Fibroblast of pulmonary artery (primary cell): ENCODE measurements at places on chromosomes 6 and 20.

- no peak for DNase-seq
These were observed 588.3 kb upstream of the ADGRB3 start for GRCh38 chr6:68046756-68047155.

- no peak for DNase-seq
These were observed 6.4 kb downstream of the RAB44 start for GRCh38 chr6:36703982-36704381.

DNA sequence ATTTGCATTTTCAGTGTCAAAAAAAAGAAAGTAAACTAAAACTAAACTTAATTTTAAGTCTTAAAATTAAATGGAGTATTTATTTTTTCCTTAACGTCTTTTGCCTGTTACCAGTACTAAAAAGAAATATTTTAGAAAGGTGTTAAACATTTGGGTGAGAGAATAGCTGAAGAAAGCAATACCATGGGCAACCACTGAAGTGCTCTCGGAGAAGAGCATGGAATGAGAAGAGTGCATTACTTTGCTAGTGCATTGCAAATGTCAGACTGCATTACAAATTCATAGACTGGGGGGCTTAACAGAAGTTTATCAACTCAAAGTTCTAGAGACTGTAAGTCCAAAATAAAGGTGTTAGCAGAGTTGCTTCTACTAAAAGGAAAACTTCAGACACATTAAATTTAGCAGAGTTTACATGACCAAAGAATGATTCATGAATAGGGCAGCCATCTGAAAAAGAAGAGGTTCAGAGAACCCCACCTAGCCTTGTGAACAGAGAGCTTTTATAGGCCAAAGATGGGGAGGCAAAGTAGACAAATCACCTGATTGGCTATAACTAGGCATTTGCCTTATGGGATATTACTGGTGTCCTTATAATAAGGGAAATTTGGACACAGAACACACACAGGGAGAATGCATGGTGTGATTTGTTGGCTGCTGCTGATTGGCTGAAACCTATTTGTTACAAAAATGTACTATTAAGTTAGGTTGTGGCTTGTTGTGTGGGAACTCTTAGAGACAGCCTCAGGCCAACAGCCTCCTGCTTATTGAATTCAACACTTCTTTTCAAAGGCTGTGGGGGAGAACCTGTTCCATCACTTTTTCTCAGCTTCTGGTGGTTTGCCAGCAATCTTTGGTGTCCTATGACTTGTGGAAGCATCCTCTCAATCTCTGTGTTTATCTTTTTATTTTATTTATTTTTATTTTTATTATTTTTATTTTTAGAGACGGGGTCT lies 106.7 kb upstream of the RREB1 start:
- DNase-seq = no peak

- peak; percentile 25 for DNase-seq
These were observed 24.5 kb upstream of the POPDC3 start for GRCh38 chr6:105204331-105204730.

- no peak for DNase-seq
These were observed 139.4 kb downstream of the UST start for GRCh38 chr6:148885925-148886845.

- DNase-seq = peak; percentile 85
These were observed 39.3 kb downstream of the GTF2H5 start for GRCh38 chr6:158207422-158207788.

- DNase-seq = no peak
These were observed 290.7 kb downstream of the PHF3 start for GRCh38 chr6:63926258-63926780.

GRCh38 chr20:21411725-21412124 lies 14.4 kb upstream of the NKX2-4 start:
- DNase-seq = no peak

- peak; percentile 3 for DNase-seq
These were observed 68.6 kb downstream of the ZDHHC14 start for GRCh38 chr6:157449610-157450009.

DNA sequence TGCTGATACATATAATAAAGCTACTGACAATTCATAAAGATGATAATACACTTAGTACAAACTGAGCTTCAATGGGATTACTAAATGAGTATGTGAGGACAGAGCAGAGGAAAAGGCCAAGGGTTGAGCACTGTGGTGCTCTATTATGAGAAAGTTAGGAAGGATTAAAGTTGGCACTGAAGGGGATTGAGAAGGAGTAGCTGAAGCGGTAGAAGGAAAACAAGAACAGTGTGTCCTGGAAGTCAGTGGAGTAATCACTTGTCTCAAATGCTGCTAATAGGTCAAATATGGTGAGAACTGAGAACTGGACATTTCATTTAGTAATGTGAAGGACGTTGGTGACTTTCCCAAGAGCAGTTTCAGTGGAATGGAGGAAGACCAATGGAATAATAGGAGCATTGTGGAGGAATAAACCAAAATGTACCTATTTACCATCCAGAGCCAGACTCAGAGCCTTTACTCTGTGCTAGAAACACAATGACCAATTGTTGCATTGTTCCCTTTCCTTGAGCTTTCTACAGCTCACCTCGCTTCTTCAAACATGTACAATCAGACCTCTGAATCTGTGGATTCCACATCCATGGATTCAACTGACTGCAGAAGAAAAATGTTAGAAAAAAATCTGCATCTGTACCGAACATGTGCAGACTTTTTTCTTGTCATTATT lies 255.9 kb downstream of the LAMA2 start:
- DNase-seq = no peak

DNA sequence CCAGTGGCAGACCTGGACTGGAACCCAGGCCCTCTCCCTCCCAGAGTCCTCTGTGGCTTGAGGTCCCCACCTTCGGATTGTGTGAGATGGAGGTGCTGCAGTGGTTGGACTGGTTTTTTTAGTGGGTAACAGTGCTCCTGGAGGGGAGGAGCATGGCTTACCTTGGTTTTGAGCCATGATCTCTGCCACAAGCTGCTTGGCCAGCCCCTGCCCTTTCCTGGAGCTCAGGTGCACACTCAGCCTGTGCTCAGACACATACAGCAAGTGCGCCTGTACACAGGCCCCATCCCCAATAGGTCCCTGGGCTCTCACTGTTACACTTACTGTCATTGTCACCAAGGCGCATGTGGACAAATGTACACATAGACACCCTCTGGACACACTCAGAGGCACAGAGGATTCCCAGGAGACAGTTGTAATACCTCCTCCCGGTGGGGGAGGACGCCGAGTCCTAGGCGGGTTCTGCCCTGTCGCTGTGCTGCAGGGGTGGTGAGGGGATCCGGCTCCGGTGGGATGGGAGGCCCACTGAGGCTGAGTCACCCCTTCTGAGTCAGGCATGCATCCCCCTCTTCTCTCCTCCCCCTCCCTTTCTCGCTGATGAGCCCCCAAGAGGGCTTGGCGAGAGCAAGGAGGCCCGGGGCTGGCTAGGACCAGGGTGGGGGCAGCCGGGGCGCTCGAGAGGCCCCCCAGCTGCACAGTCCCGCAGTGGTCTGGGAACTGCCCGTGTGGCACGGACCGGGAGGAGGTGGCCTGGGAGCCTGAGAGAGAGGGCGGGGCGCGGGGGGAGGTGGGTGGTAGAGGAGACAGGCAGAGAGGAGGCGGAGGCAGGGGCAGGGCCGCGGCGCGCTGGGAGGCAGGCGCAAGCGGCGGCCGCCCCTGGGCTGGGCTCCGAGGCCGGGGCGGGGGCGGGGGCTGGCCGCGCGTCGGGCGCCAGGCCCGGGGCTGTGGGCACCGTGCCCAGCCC lies 522 bp upstream of the EPB41L1 start:
- peak; percentile 61 for DNase-seq

GRCh38 chr6:166364456-166364855 lies 18.3 kb downstream of the MPC1 start:
- DNase-seq = no peak

- DNase-seq = peak; percentile 52
These were observed 21.3 kb downstream of the CASS4 start for GRCh38 chr20:56433221-56433879.

DNA sequence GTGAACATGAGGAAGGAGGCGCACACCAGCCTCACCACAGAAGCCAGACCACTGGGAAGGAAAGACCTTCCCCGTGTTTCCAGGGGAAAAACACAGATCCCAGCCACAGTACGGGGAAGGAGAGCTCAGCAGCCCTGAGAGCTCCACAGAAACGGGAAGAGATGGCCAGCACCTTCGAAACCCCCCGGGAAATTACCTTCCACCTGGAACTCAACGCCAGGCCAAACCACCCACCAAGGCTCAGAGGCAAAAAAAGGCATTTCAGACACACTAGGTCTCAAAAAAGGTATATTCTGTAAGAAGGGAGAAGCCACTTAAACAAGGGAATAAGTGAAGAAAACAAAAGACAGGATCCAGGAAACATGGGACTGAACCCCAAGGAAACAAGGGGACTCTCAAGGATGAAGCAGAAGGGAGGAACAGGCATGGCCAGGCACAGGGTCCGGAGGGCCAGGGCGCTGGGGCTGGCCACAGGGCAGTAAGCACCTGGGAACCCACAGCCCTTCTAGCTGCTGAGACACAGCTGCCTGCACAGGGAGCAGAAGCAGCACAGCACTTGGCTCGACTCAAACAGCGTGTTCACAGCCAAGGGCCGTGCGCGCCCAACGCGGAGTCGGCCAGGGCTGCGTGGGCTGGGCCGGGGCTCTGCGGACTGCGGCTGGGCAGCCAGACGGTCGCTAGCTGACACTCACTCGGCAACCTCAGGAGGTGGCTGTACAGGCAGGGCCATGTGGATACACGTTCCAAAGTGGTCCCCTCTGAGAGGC lies 44.6 kb downstream of the TAF4 start:
- DNase-seq = peak; percentile 68

DNA sequence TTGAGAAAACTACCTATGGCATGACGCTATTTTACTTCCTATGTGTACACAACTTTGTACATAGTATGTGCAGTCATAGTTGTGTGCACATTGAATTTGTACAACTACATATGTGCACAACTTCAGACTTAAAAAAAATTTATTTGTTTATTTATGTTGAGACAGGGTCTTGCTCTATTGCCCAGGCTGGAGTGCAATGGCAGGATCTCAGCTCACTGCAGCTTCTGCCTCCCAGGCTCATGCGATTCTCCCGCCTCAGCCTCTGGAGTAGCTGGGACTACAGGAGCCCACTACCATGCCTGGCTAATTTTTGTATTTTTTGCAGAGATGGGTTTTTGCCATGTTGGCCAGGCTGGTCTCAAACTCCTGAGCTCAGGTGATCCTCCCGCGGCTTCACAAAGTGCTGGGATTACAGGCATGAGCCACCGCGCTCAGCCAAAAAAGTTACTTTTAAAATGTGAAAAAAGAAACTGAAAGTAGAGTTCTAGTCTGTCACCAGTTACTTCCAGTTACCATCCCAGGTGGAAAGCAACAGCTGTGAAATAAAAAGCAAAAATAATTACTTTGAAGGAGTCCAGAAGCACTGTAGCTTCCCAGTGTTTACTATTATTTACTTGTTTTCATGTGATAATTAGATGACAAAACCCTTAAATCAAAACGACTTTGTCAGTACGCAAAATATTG lies 1.7 kb upstream of the ZKSCAN8 start:
- no peak for DNase-seq

DNA sequence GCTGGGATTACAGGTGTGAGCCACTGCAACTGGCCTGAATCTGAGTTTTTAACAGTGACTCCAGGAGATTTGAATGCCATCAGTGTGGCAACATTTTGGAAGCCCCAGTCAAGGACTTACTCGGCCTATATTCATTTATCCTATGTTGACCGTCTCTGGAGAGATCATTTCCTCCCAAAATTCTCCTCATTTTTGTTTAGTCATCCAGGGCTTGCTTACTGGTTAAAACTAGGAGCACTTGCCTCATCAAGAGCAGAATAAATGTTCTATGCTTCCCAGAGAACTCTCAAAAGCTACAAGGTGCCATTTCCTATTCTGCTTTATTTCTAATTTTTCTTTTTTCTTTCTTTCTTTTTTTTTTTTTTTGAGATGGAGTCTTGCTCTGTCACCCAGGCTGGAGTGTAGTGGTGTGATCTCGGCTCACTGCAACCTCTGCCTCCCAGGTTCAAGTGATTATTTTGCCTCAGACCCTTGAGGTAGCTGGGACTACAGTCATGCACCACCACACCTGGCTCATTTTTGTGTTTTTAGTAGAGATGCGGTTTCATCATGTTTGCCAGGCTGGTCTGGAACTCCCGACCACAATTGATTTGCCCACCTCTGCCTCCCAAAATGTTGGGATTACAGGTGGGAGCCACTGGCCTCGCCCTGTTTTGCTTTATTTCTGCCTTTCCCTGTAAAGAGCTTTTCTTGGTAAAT lies 23.4 kb upstream of the TRIM27 start:
- no peak for DNase-seq

DNA sequence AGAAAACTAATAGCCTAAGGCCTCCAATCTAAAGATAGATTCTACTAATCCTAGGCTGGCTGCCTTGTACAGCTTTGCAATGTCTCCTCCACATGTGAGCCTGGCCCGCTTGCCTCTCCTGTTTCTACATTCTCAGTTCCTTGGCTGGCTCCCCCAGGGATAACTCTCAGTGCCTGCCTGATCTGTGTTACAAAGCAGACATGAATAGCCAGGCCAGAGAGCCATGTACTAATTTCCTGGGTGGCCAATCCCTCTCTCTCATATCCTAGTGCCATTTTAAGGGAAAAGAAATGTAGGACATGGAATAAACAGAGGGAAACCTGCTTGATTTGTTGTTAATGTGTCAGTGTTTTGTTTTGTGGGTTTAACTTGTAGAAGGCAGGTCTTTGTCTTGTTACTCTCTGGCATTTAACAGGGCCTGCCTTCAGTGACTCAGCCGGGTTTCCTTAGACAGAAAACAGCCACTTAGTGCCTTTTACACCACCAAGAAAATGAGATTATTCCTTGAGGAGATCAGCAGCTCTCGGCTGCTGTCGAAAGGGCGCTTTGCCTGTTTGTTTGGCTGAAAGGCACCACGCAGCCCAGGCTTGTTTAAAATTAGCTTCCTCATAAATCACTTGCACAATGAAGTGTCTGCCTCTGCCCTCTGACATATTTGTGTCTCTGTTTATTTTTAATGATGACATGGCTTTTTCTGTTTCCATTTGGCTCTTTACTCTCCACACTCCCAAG lies 702.7 kb downstream of the MAFB start:
- DNase-seq = peak; percentile 12

GRCh38 chr6:167977717-167978467 lies 19.6 kb upstream of the KIF25 start:
- no peak for DNase-seq

- DNase-seq = no peak
These were observed 6.1 kb upstream of the OSBPL2 start for GRCh38 chr20:62232194-62232593.

DNA sequence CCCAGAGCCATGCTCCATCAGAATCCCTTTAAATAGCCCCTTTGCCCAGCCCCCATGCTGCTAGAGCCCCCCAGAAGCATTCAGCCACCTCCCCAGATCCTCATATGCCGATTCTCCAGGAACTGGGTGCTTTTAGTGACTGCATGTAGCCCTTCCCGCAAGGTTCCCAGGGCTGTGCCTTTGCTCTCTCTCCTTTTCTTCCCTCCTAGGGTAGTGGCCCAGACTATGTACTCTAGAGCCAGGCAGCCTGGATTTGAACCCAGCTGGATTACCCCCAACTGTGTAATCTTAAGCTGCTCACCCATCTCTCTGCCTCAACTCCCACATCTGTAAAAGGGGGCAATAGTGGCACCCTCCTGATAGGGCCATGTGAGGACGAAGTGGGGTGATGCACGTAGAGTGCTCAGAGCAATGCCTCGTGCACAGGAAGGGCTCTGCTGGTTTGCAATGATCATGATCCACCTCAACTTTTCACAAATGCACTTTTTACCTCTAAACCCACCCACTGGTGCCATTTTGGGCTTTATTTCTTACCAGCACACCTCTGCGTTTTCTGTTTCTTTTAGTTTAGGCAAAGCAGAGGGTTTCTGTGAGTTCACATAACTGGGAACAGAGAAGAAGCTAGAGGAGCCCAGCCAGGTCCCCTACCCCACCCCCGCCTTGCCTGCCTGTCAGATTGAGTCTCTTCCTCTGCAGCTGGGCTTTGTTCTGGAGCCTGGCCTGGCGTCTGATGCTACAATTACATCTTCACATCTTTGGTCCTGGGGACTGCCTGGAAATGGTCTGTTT lies 396.5 kb downstream of the RNGTT start:
- DNase-seq = no peak
